ENCODE measurements at places on chromosomes 12 and 14.

DNA sequence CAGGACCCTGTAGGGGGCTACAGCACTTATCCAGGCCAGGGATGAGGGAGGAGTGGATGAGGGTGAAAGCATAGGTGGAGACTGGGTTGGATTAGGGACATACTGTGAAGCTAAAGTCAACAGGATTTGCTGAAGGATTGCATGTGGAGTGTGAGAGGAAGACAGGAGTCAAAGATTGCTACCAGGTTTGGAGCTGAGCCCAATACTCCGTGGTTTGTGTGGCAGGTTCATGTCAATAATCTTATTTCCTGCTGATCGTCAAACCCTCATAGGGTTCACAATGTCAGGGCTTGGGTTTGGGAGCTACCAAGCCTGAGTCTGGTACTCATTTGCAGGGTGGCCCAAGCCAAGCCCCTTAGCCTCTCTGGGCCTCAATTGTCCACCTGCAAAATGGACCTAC is 77.1 kb upstream of the PLXNC1 start:
- no peak for DNase-seq

DNA sequence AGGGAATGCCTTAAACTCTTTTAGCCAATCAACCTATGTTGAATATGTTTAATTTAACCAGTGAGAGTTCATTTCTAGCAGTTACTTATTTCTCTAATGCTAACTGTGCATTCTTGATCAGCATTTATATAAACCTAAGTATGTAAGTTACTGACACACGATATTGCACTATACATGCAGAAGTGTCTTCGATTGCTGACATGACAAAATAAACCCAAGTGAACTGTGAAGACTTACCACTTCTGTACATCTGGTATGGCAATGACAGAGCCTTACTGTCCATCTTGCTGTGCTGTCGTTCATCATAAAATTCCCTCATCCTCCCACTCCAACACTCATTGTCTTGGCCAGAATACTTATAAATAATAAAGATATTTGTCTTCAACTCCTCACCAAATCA is 131.8 kb downstream of the TSHR start:
- no peak for DNase-seq

GRCh38 chr14:20934148-20934762 is 21.0 kb upstream of the RNASE2 start:
- DNase-seq = peak; percentile 48

DNA sequence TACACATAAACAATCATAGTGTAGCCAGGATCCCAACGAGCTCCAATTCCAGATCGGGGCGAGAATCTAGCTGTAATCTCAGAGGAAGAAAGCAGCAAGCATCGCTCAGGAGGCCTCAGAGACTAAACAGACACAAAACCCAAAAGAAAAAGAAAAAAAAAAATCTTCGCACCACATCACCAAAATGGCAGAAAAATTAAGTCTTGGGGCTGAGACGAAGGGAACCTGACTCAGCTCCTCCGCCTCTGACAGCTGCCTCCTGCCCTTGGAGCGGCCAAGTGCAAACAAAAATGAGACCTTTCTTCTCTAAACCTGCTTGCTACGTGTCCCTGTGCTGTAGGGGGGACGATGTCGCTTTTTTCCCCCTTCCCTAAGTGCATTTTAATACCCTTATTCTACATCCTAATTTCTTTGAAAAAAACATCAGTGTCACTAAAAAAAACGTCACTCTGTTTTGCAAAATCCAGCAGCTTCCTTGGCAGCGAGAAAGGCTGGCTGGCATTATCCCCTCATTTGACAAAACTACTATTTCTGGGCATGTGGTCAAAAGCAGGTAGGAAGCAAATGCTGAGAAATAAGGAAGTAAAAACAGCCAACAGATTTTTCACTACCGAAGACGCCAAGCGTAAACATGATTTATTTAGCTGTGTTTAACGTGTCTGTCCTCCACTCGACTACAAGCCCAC is 30.5 kb downstream of the BCL11B start:
- DNase-seq = no peak

GRCh38 chr12:121918679-121919038 is 267 bp downstream of the CFAP251 start:
- DNase-seq = no peak

- no peak for DNase-seq
Observed at GRCh38 chr12:28227251-28227650, 37.0 kb downstream of the CCDC91 start.

DNA sequence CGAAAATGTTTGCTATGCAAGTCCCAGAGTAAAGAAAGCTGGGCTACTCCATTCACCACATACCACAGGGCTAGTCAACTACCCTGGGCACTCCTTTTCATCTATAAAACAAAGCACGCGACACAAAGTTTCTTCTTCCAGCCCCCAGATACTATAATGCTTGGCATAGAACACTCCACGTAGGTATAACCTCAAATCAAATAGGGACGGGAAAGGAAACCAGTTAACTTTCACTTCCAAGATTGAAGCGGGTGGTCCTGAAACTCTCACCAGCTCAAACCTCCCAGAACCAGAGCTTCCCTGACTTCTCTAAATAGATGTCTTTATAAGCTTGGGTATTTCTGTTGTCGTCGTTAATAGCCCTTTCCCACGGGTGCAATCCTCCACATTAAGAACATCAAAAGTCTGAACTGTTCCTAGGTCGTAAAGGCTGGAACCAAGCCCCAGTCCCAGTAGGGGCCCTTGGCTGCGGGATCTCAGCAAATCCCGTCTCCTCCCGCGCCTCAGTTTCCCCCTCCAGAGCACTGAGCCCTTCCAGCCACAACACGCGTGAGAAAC is 647 bp downstream of the LGMN start:
- DNase-seq = no peak

DNA sequence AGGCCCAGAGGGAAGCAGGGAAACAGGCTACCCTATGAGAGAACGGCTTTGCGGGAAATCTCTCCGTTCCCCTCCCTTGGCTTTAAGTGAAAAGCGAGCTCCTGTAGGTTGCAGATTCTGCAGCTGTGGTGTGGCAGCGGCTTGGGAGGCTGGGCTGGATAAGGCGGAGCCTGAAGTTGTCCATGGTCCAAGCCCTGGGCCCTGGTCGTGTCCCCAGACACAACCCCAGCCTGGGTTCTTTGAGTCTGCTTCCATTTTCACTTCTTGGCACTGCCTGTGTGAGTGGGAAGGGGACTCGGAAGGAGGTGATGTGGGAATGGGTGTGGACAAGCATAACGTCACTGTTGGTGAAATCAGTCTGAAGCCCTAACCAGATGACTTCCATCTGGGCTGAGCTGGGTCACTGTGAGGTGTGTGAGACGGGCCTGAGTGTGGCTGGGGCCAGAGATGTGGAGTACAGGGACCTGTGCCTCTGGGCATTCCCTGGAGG is 43.0 kb upstream of the CTDSP2 start:
- DNase-seq = no peak

- no peak for DNase-seq
Observed at GRCh38 chr14:71168564-71169427, 261.5 kb downstream of the PCNX1 start.

- peak; percentile 22 for DNase-seq
Observed at GRCh38 chr12:77932216-77932615, 101.5 kb downstream of the NAV3 start.

DNA sequence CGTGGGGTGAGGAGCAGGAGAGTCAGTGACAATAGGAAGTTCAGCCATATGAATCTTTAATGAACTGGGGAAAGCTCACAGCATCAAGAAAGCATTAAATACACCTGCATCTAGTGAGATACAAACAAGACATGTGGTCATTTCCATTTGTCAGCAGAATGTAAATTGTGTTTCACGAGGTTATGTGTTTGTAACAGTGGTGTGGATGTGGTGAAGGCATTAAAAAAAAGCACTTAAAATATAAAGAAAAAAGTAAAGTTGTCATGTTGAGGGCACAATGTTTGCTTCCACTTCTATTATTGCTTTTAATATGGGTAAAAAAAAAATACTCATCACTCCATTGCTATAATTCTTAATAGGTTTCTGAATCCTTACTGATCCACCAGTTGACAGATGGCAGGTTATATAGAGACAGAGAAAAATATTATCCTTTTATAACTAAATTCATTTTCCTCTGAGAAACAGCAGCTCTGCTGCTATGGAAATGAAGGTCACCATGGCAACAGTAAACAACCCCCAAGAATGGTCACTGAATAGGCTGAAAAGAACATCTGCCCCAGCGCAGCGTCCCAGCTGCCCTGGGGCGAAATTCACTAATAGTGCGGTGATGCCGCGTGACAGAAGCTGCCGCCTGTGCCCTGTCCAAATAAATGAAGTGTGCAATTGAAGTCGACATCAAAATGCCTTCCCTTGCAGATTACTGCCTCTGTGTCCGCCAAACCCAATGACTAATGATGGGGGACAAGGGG is 226.1 kb downstream of the FOXN3 start:
- DNase-seq = no peak

- no peak for DNase-seq
Observed at GRCh38 chr14:105884808-105885281, 358.5 kb downstream of the TMEM121 start.

DNA sequence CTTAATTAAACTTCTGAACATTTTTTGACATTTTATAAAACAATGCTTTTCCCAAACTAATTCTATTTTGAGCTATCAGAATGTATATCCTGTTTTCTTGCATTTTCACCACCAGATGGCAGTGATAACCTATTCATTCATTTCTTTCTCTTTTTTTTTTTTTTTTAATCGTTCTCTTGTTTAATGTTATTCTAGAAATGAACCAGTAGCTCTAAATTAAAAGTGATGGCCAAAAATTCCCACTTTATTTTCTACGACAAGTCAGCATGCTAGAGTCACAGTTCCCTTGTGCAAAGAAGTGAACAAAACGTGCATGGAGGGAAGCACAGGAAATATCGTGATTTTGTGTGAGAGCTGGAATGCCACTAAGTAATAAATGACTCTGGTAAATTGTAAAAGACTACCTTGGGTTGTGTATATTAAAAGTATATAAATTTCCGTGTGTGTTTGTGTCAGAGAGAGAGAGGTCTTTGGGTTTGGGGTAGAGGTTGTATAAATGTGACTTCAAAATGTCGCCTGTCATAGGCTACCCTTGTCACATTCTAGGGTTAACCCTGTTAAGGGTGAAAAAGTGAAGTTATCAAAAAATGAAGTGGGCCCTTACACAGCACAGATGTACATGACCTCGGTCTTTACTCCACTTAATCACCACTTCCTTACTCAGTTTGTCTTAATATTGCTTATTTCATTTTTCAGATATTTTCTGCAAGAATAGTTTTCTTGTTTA is 40.4 kb upstream of the LDHB start:
- DNase-seq = no peak

GRCh38 chr14:97366400-97366799 is 569.2 kb downstream of the VRK1 start:
- no peak for DNase-seq

Measured in iPS DF 6.9 (cell line).